Activated CD4-positive, CD25-positive, alpha-beta regulatory T cell (primary cell): ENCODE measurements at places on chromosomes 5 and 9.

DNA sequence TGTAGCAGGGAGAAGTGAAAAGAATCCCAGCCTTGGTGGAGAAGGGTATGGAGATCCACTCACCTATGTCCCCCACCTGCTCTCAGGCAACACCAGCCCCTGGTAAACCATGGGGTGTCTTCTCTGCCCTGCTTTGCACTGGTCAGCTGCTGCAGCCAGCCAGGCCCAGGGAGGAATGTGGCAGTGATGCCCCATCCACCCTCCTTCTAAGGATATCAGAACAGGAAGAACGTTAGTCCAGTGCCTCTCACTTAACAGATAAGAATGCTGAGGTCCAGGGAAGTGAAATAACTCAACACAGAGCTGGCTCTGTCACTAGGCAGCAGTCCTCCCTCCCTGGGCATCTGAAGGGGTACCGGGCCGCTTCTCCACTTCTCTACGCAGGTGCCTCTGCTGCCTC is 9.7 kb upstream of the PPIC start:
- no peak for DNase-seq

DNA sequence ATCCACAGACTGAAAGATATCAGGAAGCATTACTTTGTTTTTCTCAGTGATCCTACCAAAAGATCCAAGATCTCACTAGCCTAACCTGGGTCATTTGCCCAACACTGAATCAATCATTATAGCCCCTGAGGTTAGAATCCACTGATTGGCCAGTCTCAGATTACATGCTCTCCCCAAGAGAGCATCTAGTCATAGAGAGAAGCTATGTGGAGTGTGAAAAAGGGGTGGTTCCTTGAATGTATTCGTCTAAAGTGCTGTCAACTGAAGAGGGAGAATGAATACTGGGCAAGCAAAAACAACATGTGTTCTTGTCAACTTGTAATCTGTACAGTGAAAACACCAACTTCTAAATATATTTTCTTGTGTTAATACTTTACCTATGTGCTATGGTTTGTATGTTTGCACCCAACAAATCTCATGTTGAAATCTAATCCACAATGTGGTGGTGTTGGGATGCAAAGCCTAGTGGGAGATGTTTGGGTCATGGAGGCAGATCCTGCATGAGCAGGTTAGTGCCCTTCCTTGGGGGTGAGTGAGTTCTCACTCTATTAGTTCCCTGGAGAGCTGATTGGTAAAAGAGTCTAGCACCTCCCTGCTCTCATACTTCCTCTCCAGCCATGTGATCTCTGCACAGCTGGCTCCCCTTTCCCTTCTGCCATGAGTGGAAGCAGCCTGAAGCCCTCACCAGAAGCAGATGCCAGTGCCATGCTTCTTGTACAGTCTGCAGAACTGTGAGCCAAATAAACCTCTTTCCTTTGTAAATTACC is 60.3 kb upstream of the PJA2 start:
- DNase-seq, result no peak

DNA sequence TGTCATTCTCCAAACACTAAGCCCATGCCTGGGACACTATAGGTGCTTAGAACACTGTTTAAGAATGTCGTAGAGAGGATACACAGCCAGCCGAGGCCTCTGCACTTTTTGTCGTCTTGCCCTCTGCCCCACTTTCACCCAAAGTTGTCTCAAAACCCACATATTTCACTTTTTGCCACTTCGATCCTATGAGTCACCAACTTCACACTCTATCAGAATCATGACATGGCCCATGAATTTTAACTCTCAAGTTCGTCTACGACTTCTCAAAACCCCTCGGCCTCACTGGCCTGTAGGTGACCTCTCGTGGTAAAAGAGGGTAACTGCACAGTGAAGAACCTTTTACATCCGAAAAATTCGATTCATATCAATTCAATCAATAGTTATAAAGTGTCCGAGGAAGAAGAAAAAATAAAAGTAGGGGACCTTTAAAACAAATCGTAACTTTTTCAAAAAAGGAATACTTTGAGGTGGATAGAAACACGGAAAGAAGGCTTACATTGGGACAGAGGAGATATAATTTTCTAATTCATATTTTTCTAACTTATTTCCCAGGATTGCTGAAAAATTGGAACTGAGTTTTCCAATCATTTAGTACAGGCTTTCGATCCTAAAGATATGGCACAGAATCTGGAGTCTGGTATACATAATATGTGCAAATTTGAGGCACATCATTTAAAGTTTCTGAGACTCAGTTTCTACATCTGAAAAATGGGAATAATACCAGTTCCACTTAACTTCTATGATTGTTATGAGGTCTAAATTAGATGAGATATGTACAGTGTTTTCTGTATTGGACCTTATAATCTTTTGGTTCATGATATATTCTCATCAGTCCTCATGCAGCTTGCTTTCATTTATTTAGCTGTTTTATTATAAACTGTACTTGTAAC is 122.6 kb downstream of the APBA1 start:
- no peak for DNase-seq

DNA sequence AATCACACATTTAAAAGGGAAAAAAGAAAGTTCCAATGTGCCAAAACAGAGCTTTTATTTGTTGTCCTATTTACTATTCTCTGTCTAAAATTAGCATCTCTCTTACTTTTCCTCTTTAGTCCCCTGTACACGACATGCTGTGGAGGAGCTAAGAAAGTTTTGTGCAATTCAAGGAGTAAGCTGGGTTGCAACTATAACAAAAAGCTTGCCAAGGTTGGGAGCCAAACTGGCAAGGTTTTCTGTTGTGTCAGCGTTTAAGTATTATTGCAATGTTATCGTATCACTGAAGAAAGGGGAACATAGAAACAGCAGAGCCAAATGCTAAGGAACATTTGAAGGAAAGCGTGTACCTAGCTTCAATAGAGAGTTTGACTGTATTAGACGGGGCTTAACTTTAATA is 680.8 kb downstream of the CETN3 start:
- DNase-seq, result no peak

DNA sequence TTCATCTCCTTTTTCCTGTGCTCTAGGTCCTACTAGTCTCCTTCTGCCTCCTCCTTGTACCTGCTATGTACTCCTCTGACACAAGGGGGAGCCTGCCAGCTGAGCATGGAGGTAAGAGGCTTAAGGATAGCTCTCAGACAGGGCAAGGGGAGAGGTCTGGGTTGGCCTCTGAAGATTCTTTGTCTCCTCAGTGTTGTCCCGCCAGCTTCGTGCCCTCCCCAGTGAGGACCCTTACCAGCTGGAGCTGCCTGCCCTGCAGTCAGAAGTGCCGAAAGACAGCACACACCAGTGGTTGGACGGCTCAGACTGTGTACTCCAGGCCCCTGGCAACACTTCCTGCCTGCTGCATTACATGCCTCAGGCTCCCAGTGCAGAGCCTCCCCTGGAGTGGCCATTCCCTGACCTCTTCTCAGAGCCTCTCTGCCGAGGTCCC is 3.8 kb downstream of the CREB3 start:
- DNase-seq, result peak; percentile 29

GRCh38 chr9:89464300-89464901 is 33.5 kb downstream of the SEMA4D start:
- DNase-seq, result no peak

GRCh38 chr9:79567671-79568098 is 4.1 kb upstream of the TLE4 start:
- DNase-seq, result no peak

DNA sequence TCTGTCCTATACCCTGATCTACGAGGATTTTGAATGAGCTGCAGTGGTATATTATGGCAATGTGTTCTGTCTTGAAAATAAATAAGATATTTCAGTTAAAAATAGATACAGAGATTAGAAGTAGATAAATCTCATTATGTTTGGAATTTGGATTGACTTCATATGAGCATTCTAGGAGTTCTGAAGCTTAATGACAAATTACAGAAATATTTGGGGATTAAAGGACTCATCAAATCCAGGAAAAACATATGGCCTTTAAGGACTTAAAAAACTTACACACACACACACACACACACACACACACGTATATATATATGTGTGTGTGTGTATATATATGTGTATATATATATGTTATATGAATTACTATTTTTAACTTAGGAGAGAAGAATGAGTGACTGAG is 446.9 kb upstream of the CD180 start:
- DNase-seq, result no peak

DNA sequence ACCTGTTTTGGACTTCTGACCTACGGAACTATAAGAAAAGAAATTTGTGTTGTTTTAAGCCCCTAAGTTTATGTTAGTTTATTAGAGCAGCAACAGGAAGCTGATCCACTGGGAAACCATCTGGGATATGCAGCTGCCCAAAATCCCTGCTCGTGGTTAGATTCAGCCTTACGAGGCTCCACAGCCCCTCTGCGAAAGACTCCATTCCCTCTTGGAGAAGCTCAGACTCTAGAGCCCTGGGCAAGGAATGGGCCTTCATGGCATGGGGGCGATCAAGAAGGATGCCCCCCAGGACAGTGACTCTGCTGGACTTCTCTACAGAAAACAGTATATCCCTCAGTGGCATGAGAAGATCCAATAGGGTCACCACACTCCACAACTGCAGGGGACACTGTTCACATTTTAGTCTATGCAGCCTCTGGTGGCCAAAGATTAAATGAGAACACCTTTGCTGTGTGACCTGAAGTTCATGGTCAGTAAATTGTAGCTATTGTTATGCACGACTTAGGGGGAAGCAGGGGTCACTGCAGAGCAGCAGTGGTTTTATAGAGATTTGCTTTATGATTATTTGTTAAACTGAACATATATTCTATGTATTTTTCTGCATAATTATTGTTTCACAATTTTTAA is 21.1 kb downstream of the IRF1 start:
- DNase-seq, result no peak

- DNase-seq, result no peak
Measured at GRCh38 chr5:11143456-11144267, 382.6 kb upstream of the DAP start.

DNA sequence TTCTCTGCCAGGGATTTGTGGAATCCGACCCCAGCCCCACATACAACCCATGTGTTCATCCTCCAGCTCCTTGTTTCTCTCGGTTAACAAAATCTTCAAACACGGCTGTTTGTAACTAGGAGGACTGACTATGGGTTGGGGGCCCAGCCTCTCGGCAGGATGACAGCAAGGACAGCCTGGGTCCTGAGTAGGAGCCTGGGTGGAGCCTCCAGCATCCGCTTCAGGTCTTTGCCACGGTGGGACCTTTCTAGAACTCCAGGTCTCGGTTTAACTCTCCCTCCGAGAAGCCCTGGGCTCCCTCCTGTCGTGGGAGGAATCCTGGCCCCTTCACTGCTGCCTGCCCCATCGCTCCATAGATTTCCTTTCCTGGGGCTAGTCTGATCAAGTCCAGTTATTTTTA is 248.5 kb downstream of the PBX3 start:
- DNase-seq, result no peak

- DNase-seq, result no peak
Measured at GRCh38 chr9:136690806-136691261, 3.6 kb upstream of the AGPAT2 start.

GRCh38 chr5:54692631-54693030 is 175.1 kb downstream of the SNX18 start:
- DNase-seq, result no peak

GRCh38 chr5:41925555-41925951 is 472 bp downstream of the FBXO4 start:
- peak; percentile 14 for DNase-seq

DNA sequence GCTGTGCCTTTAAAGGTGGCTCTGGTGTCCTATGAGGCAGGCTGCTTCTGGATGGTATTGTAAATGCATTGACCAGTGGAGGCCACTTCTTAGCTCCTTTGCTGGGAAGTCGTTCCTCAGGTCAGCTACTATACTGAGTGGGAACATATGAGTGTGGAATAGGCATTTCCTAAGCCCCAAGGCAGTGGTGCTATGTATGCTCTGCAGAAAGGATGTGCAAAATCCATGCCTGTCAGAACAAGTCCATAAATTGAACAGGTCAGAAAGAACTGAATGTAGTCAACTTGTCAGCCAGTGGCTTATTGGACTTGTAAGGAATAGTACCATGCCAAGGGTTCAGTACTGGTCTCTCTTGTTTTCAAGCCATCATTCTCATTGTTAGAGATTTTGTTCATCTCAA is 216.4 kb downstream of the CDH10 start:
- DNase-seq, result no peak

- DNase-seq, result no peak
Measured at GRCh38 chr9:102507044-102507687, 488.0 kb upstream of the CYLC2 start.

- no peak for DNase-seq
Measured at GRCh38 chr5:39759701-39760100, 334.9 kb upstream of the DAB2 start.

- no peak for DNase-seq
Measured at GRCh38 chr5:57539281-57539701, 56.7 kb upstream of the ACTBL2 start.

- no peak for DNase-seq
Measured at GRCh38 chr9:71608021-71608420, 160.3 kb downstream of the CEMIP2 start.

DNA sequence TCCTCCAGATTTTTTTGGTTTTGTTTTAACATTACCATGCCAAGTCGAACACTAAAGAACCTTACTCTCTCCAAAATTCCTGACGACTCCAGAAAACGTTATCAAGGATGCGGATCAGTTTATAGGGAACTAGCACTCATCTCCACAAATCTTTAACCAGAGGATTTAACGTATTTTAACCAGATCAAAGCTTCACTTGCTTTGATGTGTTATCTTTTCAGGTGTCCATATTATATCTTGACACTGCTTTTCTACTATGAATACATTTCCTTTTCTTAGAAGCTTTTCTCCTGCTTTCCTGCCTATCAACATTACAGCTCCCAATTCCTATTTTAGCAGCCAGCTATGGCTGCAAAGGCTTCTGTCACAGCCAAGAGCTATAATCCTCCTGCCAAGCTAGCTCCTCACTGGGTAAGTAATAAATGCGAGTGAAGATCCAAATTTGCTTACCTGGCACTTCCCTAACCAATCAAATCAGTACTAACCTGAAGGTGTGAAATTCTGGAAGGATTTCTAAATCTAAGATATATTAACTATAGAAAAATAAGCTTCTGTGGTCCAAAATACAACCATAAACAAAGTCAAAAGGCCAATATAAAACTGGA is 60.2 kb downstream of the CDC14B start:
- DNase-seq, result no peak

DNA sequence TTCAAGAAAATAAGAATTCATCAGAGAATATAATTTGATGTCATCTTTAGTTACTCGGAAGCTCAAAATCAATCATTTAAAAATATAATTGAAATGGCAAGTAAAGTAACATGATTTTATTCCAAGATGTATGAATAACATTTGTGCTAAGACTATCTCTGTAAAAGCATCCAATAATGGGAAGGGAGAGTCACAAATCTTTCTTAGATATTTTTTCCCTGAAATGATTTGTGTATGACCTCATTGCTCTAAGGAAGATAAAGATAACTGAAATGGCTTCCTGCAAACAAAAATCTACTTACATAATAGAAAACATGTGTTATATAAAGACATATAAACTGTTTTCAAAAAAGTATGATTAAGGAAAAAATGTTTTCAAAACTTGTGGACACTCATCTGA is 97.4 kb upstream of the FGF10 start:
- DNase-seq, result no peak

DNA sequence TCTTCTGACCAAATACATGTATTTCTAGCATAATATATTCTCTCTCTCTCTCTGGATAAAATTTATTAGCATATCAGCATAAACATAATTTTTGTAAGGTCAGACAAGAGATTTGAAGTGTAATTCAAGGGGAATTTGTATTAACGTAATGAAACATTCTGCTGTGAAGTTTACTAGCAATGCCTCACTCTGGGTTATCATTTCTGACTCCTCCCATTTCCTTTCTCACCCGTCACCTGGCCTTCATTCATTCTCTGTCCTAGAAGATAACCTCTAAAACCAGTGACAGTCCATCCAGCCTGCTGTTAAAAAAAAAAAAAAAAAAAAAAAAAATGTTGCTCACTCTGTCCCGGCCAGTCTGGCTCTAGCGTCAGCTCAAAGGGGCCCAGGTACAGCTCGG is 27.1 kb downstream of the GRAMD2B start:
- no peak for DNase-seq
